ENCODE measurements at places on chromosomes 6 and 20.
A peak's percentile ranks its signal among the peaks of the same experiment; 100 is the strongest.

DNA sequence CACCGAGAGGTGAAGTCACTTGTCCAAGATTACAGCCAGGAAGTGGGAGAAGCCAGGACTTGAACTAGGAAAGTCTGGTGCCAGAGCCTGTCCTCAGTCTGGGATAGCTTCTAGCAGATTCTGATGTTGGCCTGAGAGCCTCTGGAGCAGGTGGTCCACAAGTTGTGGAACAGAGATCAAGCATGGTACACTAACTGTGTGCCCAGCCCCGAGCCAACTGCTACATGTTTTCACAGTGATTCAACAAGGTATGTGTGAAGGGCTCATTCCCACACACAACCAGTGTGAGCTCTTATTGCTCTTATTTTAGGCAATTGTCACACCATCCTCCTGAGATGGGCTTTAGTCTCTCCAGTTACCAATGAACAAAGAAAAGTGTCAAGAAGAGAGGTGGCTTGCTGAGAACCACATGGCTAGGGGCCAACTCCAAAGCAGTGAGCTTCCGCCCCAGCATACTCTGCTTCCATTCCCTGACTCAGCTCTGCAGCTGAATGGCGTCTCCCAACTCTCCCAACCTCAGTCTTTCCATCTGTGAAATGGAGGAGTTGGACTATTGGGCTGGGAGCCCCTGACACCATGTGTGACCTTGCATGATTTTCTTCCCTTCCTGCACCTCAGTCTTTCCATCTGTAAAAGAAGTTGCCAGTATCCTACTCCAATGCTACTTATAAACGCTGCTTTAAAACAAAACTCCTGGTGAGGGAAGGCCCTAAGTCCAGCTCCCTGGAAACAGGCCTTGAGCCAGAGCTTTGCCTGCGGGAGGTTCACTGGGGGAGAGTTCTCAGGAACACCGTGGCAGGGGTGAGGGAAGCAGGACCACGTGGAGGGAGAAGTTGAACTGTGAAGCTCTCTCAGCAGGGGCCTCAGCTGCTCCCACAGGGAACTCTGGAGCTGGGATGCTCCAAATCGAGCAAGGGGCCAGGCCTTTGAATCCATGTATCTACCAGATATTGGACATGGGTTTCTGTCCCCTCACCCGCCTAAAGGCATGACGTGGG lies 40.9 kb downstream of the CDH22 start:
- no peak for ATAC-seq

DNA sequence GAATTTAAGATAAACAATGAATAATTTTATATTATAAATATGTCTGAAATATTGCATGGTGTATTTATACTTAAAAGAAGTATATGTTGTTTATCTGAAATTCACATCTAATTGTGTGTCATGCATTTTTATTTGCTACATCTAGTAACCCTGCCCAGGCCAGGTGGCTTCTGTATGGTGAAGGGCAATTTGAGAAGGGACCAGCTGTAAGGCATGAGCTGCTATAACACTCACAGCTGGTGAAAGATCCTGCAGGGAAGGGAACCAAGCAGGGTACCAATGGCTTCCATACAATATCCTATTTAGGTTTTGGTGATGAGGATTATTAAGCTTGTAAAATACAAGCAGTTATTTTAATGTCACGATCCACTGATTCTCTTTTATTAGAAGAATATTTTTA lies 921.8 kb upstream of the GJE1 start:
- ATAC-seq = no peak

DNA sequence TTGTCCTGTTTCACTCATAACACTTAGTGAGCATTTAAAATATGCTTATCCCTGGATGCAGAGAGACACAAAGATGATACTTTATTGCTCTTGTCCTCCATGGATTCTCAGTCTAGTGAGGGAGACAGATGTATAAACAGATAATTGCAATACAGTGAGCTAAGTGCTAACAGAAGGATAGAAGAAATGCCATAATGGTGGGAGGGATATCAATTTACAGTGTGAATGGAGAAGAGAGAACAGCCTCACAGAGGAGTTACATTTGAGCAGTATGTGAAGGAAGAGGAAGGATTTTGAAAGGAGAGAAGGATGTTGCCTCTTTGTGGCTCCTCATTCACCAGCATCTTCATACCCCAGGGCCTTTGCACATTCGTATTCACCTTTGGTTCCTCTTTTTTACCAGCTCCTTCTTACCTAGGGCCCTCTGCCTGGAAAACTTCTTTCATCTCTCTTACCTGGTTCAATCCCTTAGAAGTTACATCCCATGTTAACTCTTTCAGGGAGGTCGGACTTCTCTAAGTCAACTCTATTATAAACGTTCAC lies 341.7 kb downstream of the PRL start:
- no peak for ATAC-seq

DNA sequence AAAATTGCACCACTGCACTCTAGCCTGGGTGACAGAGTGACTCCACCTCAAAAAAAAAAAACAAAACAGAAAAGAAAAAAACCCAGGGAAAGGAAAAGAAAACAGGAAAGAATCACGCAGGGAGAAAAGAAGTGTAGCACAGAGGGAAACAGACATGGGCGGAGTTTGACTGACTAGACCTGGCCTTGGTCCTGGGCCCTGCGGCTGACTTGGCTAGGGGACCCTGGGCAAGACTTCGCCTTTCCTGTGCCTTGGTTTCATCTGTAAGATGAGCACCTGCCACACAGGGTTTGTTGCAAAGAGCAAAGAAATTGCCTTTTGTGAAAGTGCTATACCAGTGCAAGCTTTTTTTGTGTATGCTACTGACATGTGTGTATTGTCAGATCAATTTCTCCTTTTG lies 71.3 kb upstream of the KCNG1 start:
- ATAC-seq = no peak

DNA sequence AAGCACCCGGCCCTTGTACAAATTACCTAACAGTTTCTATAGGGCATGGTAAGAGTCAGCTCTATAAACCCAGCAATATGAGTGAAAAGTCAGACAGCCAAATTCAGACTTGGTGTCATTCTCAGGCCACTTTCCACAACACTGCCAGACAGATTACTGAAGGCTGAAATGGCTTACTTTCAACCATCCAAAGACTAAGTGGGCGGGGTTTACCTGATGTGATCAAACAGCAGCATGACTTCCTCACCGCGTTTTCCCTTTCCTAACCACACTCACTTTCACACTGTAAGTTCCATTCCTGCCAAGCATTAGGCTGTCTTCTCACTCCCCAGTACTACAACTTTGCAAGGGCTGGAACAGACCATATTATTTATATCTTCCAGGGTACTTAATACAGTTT lies 85.9 kb downstream of the SMLR1 start:
- ATAC-seq = no peak

DNA sequence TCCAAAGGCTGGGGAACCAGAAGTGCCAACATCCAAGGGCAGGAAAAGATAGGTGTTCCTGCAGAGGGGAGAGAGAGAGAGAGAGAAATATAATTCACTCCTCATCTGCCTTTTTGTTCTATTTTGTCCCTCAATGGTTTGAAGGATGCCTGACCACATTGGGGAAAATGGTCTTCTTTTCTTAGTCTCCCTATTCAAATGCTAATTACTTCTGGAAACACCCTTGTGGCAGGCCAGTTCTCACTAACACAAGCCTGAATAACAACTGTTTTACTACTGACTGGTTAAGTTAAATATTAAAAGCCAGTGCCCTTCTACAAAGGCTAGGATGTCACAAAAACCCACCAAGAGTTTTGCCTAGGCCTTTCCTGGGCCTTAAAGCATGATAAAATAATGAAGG lies 425.4 kb upstream of the HTR1E start:
- no peak for ATAC-seq

GRCh38 chr6:130724089-130724488 lies 103.1 kb upstream of the SMLR1 start:
- no peak for ATAC-seq

GRCh38 chr6:125835221-125835744 lies 44.5 kb downstream of the NCOA7 start:
- ATAC-seq = peak; percentile 57

GRCh38 chr6:21277601-21278374 lies 315.8 kb upstream of the SOX4 start:
- peak; percentile 95 for ATAC-seq

DNA sequence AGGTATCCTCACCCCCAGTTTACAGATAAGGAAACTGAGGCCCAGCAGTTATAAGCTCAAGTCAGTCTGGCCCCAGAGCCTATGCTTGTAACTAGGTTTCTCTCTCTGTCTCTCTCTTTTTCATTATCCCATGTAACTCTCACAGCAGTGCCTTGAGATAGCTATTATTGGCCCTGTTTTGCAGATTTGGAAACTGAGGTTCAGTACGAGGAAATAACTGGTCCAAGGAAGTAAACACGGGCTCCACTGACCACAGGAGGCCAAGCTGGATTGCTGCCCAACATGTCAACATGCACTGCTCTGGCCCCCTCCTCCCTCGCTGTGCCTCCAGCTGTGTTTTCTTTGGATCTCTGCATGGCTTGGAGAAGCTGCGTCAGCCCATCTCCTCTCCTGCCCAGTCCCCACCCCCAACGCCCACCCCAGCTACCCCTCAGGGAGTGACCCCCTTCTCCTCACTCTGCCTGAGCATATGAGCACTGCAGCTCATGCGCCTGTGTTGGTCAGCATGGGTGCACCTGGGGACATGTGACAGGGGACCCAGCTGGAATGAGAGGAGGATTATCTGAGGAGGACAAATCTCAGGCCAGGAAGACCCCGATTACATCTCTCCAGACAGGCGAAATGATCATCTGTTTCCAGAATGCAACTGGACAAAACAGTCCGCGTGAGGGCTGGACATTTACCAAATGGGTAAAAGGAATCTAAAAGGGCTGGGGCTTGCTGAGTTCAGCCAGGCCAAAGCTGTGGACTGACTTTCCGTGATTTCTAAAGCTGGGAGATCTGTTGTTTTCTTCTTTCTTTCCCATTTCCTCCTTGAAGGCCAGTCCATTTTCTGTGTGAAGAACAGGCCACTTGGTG lies 7.8 kb upstream of the PLTP start:
- no peak for ATAC-seq

DNA sequence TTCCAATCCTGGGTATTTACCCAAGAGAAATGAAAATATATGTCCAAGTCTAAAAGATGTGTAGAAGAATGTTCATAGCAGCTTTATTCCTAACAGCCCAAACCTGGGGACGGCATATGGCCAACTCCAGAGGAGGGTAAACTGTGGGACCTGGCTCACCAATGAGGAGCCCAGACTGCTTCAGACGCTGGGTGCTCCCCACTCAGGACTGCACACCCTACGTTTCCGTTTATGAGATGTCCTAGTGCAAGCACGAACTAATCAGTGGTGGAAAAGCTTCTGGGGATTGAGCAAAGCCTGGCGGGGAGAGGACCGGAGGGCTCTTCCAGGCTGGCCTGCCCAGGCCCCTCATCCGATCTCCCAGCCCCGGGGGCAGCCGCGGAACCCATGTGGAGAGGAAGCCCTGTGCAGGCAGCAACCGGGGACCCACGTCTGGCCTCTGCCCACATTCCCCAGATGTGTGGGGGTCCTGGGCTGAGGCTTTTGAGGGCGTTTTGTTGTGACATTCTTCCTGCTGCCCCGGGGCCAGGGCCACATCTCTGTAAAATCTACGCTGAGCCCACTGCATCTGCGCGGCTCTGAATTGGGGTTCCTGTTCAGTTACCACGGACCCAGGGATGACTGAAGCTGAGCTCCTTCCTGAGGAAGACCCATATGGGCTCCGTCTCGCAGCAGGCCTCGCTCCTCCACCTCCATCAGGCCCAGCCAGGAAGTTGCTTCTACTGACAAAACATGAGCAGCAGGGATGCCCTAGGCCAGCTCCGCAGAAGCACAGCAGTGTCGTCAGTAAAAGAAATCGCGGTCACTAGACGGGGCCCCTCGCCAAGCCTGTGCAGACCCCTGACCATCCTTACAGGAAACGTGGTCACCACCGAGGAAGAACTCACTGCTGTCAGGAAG lies 188.0 kb downstream of the DLL1 start:
- ATAC-seq = no peak

DNA sequence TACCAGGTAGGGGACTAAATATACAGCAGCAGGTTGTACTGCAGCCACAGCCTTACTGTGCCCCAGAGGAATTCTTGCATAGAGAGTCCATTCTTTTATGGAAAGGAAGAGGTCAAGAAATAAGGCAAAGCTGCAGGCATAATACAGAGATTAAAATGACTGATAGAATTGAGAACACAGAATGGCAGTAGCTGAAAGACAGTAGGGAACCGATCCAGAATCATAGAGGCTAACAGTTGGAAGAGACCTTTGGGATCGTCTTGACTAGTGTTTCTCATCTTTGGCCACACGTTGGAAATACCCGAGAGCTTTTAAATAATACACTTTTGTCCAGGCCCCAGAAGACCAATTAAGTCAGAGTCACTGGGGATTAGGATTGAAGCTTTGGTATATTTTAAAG lies 492.6 kb upstream of the SOX4 start:
- no peak for ATAC-seq

- peak; percentile 39 for ATAC-seq
Measured at GRCh38 chr20:13220904-13221297, at the start of gene ISM1. TSS of gene ISM1 (plus strand) at chr20:13221274. CDS start at chr20:13221777, 503 bp downstream.

DNA sequence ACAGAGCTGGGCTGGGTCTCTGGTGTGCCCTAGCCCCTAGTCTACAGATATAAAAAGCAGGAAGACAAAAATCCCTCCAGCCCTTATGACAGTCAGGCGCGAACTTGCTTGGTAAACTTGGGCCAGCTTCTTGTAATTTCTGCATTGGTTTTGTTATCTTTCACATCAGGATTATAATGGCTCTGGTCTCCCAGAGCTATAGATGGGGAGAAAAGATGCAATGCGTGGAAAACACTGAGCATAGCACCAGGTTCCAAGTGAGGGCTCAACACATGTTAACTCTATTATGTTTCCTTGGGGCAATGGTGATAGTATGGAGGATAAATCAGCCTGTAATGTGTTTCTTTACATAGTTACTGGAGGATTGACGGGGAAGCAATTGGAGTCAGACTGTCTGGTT lies 246.8 kb upstream of the KCNG1 start:
- ATAC-seq = no peak

DNA sequence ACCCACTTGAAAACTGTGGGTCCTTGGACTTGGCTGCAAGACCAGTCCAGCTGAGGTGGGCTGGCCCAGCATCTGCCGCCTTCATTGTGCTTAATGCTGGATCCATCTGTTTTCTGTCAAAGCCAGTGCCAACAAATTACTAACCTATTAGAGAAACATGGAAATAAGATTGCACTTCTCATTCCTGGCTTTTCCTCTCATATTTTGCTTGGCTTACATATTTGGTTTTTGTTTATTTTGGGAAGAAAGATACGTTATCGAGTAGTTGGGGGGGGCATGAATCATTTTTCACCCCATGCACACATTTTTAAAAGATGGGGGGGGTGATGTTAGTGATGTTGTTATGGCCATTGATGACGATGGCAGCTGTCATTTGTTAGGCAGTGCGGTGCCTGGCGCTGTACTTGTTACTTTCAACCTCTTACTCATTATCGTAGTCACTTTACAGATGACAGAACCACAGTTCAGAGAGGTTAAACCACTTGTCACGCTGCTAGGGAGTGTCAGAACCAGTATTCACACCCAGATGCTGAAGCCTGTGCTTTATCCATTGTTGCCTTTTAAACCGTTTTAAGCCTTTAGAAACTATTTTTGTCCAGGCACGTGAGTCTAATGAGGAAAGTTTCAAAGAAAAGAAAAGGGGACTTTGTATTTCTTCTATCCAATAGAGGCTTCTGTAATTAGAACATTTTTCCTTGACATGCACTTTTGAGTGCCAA lies 180.0 kb downstream of the TMEM242 start:
- peak; percentile 92 for ATAC-seq

- ATAC-seq = peak; percentile 87
Measured at GRCh38 chr6:30101444-30102413, 11.2 kb downstream of the TRIM31 start.

Data from esophagus mucosa (tissue), 1 donor.